ENCODE measurements at places on chromosomes 13 and 19.

DNA sequence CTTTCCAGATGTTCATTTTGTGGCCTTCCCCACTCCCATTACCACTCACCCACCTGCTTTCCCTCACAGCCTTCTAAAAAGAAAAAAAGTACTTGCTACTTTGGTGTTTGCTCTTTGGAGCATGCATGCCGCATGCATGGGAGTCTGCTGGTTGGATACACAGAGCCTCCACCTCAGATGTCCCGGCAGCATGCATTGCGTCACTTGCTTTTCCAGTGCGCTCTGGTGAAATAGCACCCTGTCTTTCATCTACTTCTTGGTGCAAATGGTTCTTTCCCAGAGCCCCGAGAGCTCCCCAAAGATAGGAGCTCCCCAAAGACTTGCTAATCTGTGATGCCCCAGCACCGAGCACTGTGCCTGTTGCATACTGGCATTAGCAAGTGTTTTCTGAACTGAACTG lies 333.2 kb upstream of the ZNF507 start:
- no peak for DNase-seq

DNA sequence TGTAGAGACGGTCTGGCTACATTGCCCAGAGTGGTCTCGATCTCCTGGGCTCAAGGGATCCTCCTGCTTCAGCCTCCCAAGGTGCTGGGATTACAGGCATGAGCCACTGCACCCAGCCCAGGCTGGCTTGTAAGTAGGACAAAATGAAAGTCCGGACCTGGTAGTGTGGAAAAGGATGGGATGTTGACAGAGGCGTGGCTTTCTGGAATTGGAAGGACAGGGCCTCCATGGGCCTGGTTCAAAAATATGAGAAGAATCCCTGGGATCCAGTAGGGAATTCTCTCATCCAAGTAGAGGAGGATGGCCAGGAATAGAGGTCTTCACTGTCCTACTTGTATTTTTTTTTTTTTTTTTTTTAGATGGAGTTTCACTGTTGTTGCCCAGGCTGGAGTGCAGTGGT lies 64.9 kb downstream of the TRPM4 start:
- DNase-seq = no peak

- no peak for DNase-seq
Measured at GRCh38 chr13:112664501-112665203, 25.2 kb upstream of the ATP11A start.

DNA sequence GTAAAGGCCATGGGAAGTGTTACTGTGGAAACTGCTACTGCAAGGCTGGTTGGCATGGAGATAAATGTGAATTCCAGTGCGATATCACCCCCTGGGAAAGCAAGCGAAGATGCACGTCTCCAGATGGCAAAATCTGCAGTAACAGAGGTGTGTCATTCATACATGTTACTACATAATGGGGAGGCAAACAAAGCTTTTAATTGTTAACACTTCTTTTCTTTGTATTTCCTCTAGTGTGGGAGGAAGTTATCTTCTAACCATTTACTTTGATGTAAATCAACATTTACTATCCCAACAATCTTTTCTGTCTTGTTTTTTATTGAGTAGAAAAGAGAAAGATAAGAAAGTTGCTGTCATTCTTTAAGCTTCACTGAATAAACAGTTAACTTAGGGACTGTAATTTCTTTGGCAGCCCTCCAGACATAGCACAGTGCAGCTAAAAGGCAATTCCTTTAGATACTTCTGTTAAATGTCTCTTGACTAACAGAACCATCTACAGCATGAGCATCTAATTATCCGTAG lies 126.9 kb downstream of the ITGBL1 start:
- no peak for DNase-seq

- DNase-seq = no peak
Measured at GRCh38 chr19:20513189-20513904, 52.2 kb downstream of the ZNF737 start.

GRCh38 chr19:45402298-45403061 lies 2.4 kb downstream of the PPP1R13L start:
- DNase-seq = no peak

GRCh38 chr19:1956868-1957492 lies 16.0 kb downstream of the CSNK1G2 start:
- no peak for DNase-seq

DNA sequence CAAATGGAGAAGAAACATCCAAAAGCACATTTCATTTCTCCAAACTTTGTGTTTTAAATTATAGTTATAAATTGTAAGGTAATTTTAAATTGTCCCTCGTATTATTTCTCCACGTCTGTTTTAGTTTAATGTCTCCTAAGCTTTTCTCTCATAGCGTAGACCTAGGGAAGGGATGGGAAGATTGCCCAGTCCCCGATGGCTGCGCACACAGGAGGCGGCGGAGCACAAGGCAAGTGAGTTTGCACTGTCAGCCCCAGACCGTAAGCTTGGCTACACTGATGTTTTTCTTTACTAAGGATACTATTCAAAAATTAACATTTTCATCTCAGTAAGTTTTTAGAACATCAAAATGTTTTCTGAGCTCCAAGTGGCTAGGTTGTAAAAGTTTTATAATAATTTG lies 72.3 kb downstream of the GPR12 start:
- DNase-seq = no peak

DNA sequence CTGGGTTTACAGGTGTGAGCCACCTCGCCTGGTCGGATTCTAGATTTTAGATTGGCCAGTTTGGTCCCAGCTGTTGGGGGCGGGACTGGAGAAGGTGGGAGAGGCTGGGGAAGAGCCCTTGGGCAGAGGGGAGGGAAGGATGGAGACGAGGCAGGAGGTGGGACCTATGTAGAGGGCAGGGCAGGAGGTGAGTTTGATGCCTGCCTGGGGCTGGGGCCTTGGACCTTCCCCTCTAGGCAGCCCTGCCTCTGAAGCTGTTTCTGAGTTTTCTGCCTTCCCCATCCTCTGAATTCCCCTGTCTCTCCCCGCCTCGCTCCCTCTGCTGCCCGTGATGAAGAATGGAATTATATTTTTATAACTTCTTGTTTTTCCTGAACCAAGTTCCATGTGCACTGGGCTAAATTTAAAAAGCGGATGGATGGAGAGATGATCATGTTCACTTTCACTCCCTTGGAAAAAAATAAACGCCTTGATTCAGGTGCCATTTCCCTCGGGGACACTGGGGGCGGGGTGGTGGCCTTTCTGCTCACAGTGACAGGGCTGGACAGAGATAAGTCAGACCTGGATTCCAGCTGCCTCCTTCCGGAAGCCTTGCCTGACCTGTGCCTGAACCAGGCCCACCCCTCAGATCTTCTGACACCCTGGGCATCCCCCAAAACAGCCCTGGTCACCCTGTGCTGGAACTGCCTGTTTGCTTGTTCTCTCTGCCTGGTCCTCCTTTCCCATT lies 16.5 kb upstream of the TNFAIP8L1 start:
- no peak for DNase-seq

DNA sequence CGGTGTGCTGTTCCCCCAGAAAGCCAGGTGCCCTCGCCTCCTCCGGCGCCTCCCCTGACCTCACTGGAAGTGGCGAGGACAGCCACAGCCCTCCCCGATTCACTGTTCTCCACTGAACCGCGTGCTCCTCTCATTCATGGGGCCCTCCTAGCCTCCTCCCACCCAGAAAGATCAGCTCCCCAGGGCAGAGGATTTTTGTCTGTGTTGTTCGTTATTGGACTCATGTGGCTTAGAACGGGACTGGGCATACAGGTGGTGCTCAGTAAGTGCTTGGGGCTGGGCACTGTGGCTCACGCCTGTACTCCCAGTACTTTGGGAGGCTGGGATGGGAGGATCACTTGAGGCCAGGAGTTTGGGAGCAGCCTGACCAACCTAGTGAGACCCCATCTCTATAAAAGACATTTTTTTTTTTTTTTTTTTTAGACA lies 3.8 kb downstream of the PRTN3 start:
- no peak for DNase-seq

- DNase-seq = no peak
Measured at GRCh38 chr19:3682741-3683404, 17.4 kb downstream of the PIP5K1C start.

DNA sequence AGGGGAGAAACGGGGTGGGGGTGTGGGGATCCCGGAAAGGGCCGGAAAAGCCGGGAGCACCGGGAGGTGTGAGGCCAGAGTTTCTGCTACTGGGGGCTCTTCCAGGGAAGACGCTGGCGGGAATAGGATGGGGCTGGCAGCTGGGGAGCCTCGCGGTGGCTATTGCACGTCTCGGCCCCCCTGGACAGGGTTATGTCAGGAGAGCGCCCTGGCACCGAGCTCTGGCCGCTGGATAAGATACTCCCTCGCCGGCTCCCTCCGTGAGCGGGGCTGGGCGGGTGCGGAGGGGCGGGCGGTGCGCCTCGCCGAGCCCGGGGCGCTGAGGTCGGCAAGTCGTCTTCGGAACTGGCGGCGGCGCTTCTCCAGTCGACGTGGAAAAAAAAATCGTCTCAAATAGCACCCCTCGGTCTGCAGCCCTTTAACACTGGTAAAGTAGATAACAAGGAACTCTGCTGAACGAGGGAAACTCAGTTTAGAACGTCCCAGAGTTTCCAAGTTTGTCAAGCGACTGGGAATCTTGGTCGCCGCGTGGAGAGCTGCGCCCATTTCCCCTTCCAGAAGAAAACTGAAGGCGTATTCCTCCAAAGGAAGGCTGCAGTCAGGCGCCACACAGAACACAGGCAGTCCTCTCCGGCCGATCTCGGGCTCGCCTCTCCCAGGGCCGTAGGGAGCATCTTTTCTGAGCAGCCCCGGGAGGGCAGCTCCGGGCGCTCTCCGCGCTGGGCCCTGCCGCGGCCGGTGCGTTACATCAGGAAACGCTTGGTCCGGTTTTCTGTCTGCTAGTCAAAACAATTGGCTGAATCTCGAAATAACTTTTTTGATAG lies 115.1 kb downstream of the KCNRG start:
- no peak for DNase-seq

DNA sequence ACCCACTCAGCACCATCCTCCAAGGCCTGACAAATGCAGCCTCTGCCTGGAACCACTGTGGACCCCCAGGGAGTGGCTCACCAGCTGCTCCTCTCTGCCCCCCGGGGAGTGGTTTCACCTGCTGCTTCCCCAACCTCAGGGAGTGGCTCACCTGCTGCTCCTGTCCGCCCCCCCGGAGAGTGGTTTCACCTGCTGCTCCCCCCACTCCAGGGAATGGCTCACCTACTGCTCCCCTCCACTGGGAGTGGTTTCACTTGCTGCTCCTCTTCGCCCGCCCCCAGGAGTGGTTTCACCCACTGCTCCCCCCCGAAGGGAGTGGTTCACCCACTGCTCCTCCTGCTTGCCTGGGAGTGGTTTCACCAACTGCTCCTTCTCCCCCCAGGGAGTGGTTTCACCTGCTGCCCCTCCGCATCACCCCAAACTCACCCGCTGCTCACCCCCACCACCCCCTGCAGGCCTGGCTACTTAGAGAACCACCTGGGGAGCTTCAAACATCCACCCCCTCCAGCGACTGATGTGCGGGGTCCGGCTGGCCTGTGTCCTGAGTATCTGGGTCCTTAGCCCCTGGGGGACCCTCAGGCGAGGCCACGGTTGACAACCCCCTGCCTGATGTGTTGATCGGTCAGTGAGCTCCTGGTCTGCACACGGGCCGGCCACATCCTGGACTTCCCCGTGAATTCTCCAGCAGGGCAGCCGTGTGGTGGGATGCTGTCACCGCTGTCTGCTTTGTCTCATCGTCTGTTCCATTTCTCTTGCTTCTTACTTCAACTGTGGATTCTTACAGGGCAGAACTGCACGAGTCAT lies 14.6 kb upstream of the TMEM255B start:
- DNase-seq = no peak

DNA sequence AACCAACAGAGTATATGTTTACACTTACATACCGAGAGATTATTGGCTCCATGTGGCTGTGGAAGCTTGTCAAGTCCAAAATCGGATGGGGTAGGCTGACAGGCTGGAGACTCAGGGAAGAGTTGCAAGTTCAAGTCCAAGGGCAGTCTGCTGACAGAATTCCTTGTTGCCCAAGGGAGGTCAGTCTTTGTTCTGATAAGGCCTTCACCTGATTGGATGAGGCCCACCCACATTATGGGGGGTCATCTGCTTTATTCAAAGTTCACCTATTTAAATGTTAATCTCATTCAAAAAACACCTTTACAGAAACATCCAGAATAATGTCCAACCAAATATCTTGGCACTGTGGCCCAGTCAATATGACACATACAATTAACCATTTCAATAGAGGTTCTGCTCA lies 452.4 kb downstream of the KLF12 start:
- no peak for DNase-seq

DNA sequence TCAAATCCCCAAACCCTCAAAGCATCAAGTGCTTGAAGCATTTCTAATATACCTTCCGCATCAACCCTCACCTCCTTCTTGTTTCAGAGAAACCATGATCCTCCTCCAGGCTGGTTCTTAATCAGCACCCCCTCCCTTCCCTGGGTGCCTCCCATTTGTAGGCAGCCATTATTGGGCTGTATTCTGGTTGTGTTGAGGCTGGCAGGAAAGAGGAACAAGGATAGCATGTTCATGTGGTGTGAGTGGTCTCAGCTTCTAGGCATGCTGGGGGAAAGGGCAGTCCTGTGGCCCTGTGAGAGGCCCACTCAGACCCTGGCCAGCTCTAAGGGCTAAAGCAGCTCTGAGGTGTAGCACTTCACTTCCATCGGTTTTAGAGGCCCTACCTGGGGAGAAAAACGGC lies 18.9 kb upstream of the TRIM13 start:
- no peak for DNase-seq

- DNase-seq = no peak
Measured at GRCh38 chr19:27911122-27911898, 1301.6 kb downstream of the UQCRFS1 start.
